Stimulated activated CD8-positive, alpha-beta memory T cell treated with anti-CD3 and anti-CD28 coated beads, Interleukin-12 subunit alpha, Interleukin-12 subunit beta, amount 100 ng/mL, for 1 hour (primary cell): ENCODE measurements at places on chromosomes 12 and 14.
A peak's percentile ranks its signal among the peaks of the same experiment; 100 is the strongest.

GRCh38 chr12:18135509-18135908, 45.5 kb upstream of the RERGL start:
- DNase-seq, result no peak

DNA sequence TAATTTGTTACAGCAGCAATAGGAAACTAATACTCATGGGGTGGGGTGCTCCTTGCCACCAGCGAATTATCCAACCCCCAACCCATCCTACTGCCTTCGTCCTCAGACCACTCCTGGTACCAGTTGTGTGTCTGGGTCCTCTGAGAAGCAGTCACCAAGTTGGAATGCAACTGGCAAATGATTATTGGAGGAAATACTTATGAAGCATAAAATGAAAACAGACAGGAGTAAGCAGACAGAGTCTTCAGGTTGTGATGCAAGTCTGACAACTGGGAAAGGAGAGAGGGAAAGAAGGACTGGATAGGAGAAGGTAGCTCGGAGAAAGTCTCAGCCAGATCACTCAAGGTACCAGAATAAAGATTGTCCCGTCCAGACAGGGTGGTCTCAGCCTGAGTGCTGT, 181.1 kb upstream of the ARID2 start:
- no peak for DNase-seq

- DNase-seq, result peak; percentile 27
These were observed 44.5 kb downstream of the SLC38A6 start for GRCh38 chr14:61025251-61026223.

DNA sequence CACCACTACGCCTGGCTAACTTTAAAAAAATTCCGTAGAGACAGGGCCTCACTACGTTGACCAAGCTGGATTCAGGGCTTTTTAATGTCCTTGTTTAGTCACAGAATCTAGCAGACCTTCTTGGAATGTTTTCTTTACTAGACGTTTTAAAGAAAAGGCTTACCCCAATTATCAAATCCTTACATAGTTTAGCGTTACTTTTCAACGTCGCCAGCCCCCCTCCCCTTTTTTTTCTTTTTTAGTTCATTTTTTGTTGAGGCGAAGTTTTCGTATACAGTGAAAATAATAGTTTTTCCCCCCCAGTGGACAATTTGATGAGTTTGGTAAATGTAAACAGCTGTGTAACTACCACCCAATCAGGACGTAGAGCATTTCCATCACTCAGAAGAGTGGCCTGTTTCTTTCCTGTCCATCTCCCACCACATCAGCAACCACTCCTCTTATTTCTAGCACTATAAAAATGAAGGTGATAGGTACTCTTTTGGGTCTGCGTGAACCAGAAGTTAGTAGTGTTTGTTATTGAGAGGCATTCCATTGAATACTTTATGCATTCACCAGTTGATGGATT, 753 bp upstream of the DLGAP5 start:
- no peak for DNase-seq

- DNase-seq, result no peak
These were observed 81.0 kb upstream of the SCAF11 start for GRCh38 chr12:46071335-46071734.

- DNase-seq, result no peak
These were observed 4.3 kb downstream of the TM7SF3 start for GRCh38 chr12:27009881-27010301.

DNA sequence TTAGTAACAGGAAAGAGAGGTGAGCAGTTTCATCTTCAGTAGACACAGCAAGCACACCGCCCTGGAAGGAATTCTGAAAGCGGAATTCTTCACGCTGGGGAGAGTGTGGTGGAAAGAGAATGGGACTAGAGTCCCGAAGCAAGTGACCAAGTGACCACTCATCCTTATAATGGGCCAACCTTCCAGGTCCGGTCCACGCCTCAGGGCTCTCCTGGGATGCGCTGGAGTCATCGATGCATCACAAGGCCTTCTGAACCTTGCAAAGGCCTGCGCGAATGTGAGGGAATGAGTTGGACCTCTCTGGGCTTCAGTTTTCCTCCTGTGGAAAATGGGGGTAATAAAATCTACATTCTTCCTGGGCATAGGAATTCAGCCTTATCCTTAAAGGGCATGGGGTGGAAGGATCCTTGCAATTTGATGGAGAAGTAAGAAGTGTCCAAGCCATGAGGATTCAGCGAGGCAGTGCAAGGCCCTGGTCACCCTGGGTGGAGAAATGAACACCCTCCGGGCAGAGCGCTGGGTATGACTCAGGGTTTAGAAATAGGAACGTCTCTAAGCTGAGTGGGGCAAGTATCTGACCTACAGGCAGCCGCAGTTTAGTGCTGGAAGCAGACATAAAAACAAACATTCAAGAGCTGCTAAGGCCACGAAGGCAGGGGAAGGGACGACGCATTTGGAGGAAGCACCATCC, 97.7 kb downstream of the SETD3 start:
- DNase-seq, result no peak

- DNase-seq, result no peak
These were observed 8.1 kb downstream of the TNS2 start for GRCh38 chr12:53057816-53058500.

GRCh38 chr12:58509116-58509885, 411.0 kb downstream of the LRIG3 start:
- DNase-seq, result no peak

DNA sequence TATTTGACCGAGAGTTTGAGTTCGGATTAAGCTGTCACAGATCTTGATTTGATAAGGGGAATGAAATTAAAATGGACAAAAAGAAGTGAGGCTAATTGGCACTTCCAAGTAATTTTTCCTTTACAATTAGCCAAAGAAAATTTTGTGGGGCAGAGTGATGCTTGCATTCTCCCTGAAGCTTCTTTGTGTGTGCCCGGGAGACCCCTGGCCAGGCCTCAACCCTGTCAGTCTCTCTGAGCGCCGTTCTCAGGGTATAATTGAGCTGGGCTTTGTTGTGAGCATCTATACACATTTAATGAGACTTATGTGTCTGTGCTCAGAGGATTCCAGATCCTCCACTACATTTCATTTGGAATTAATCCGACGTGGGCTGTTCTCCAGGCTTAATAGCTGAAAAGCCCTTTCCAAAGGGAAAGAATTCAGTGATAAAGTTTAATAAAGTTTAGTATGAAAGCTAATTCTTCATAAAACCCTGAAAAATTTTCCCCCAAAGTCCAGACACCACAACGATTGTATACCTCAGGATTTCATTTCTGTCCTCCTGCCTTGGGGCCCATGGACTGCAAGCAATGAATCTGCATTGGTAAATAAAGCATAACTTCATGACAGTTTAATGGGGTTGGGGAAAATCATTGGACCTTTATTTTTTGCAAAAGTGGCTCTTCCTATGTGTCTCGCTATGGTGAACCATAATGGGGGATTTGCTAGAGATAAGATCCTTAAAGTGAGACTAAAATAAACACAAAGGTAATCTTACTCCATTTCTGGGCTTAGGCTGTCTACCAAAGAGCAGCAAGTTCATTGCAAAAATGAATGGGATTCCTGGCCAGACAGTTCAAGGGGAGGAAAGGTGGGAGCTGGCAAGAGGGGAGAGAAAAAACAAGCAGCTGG, 292.6 kb downstream of the C12orf75 start:
- no peak for DNase-seq

DNA sequence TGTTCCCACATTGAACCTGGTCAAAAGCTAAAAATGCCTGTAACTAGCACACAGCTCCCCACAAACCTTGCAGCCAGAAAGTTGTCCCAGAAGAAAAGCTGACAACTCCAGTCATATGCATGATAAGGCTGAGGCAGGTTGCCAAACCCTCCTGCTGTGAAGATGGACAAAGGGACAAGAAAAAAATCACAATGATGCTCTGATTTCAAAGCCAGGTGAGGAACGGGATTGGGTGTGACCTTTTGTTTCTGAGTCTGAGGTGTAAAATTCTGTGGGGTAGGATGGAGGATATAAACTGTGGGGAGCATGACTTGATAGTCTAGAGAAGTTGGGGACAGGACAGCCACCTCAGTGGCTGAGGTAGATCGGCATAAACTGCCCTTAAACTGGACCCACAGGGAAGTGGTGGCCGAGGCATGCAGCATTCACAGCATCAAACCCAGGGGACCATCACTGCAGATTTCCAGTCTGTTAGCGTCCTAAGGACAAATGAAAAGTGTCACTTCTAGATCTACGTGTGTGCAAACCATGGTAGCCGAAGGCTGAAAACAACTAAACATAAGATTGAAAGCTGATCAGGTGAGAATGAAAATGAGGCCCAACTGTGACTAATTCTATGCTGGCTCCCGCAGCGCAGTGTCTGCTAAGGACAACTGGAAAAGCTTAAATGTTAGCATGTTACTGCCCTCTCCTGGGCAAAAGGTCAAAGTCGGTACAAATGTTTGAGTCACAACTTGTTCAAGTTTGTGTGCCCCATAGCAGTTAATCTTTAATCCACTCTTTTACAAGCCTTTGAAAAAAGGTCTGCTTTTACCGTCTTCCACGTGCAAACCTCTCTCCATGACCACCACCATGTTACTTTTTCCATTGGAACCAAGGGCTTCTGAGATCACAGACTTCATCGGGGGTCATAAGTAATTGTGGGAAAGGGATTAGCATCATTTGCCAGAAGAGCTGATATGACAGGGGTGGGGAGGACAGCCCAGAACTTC, 39.8 kb downstream of the GRIN2B start:
- no peak for DNase-seq

GRCh38 chr14:82595466-82595865, 1061.8 kb upstream of the SEL1L start:
- no peak for DNase-seq

GRCh38 chr12:131909081-131909751, 14.8 kb downstream of the ULK1 start:
- no peak for DNase-seq

DNA sequence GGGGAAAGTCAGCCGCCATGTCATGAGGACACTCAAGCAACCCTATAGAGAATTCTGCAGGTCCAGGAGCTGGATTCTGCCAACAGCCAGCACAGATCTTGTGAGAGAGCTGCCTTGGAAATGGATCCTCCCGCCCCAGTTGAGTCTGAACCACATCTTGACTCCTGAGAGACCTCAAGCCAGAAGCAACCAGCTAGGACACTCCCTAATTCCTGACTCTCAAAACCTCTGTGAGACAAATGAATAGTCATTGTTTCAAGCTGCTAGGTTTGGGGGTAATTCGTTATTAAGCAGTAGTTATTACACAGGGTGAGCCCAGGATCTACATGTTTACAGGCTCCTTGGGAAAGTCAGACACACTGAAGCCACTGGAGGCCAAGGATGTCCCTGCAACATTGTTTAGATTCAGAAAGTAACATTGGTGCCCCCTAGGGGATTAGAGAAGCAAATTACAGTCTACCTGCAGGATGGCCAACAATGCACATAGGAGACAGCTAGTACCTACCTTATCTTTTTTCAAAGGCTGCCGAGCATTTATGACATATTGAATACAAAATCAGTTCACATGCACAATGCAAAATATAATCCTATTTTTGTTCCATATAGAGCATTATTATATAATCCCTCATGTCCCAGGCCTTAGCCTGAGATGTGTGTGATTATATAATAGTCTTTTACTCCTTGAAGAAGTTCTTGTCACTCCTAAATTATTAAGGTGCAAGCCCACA, 57.9 kb upstream of the FICD start:
- DNase-seq, result no peak

DNA sequence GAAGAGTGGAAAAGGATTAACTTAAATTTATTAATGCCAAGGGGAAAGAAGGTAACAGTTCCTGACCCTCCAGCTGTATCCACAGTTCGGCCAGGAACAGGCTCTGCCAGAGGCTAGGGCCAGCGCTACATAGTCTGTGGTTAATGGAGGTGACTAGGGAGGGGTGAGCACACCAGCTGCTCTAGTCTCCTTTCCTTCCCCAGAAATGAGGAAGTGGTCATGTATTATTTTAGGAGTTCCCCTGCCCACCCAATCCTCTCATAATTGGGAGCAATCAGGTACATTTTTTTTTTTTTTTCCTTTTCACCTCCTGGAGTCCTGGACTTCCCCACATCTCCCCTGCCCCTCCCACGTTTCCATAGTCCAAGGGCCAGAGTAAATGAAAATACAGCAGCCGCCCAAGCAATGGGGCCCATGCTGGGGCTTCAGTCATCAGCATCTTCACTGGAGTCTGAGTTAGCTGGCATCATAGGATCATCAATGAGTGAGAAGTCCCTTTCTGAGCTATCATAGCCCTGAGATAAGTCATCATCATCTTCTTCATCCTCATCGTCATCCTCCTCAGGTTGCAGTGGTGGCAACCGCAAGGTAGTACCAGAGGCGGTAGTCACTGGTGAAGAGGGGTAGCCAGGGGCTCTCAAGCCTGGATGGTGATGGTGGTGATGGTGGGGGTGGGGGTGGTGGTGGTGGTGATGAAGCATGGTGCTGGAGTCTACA, 1.5 kb upstream of the SUPT16H start:
- DNase-seq, result no peak

- DNase-seq, result no peak
These were observed 6.2 kb upstream of the TCP11L2 start for GRCh38 chr12:106296179-106296877.

GRCh38 chr14:73785834-73786635, 65.6 kb upstream of the PTGR2 start:
- DNase-seq, result no peak

DNA sequence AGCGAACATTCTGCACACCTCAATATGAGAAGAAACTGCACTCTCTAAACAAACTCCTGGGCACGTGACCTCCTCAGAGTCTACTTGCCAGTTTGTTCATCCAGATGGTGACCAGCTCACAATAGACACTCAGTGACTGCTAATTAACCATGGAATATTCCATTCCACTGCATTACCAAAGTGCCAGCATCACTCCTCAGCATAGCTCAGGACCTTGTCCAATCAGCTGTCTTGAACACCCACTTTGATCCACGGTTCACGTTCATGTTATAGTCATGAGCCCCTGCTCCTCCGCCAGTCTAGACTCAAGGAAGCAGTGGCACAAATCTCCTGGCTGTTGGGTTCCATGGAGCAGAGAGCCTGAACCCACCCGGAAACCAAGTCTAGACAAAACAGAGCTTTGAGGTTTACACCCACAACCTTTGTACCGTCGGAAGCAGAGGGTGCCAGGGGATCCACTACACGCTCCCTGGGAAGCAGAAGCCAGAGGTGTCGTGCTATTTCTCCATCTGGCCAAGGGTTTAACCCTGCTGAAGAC, 285.3 kb downstream of the ZFP36L1 start:
- DNase-seq, result no peak

DNA sequence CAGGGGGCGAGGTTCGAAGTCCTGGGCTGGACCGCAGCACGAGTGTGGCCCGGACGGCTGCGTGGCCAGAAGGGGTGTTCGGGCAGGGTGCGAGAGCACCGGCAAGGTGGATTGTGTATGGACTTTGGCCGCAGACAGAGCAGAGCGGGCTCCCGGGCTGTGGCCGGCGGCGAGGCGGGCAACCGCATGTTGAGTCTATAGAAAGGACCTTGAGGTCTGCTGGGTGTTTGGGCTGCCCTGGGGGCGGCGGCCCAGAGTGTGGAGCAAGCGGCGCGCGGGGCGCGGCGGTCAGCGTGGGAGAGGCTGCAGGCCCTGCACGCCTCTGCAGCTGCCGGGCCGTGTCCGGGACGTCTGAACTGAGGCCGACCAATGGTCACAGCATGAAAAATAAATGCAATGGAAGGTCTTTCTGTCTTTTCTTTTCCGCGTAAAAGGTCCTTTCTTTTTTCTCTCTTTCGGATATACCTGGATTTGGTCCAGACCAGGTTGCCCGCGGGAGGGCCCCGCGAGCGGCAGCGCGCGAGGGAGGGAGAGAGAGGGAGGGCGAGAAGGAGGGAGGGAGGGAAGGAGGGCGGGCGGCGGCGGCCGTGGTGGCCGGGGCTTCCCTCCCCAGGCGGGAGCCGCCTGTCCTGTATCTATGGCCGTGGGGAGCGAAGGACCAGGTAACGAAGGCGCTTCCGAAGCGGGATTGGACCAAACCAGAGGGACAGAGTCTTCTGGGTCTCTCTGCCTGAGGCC, 5.5 kb upstream of the HOXC9 start:
- DNase-seq, result no peak
